Urothelium cell line (cell line): ENCODE measurements at places on chromosomes 3 and 15.

GRCh38 chr3:159237226-159237625 is 435.4 kb downstream of the MFSD1 start:
- peak; percentile 46 for DNase-seq

DNA sequence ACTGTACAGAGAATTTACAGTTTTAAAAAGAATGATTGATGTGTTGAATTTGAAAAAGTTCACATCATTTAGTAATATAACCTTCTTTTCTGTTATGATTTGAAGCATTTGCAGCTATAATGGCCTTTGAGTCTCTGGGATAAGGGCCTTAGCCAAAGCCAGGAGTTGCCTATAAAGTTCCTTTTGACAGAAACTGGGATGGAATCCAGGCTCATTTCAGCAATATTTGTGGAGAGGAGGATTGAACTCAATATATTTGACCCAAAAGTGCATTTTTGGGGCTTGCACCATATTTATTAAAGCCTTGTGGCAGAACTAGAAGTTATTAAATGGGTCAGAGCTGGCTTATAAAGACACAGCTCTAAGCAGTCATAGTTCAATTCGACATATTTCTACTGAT is 348.7 kb upstream of the EPHA3 start:
- no peak for DNase-seq

DNA sequence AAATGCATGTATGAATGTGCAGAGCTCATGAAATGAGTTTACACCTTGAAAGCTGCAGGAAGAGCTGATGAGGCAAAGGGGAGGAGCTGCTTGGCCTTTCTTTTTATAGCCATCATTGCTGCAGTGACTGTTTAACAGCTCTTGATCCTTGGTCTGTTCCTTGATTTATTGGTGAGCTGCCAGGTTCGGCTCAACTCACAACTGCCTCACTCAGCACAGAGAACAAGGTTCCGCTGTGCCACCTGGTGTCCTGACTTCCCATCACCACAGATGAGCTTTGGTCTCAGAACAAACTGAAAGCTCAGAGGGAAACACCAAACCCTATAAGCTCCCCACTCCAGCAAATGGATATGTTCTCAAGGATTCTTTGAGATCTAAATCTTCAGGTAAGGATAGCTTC is 626.1 kb downstream of the MAGI1 start:
- DNase-seq, result no peak

- no peak for DNase-seq
Measured at GRCh38 chr3:86634361-86634760, 356.6 kb downstream of the VGLL3 start.

GRCh38 chr3:187252311-187252710 is 39.2 kb downstream of the MASP1 start:
- DNase-seq, result no peak

GRCh38 chr15:61449186-61449702 is 220.1 kb upstream of the RORA start:
- no peak for DNase-seq

DNA sequence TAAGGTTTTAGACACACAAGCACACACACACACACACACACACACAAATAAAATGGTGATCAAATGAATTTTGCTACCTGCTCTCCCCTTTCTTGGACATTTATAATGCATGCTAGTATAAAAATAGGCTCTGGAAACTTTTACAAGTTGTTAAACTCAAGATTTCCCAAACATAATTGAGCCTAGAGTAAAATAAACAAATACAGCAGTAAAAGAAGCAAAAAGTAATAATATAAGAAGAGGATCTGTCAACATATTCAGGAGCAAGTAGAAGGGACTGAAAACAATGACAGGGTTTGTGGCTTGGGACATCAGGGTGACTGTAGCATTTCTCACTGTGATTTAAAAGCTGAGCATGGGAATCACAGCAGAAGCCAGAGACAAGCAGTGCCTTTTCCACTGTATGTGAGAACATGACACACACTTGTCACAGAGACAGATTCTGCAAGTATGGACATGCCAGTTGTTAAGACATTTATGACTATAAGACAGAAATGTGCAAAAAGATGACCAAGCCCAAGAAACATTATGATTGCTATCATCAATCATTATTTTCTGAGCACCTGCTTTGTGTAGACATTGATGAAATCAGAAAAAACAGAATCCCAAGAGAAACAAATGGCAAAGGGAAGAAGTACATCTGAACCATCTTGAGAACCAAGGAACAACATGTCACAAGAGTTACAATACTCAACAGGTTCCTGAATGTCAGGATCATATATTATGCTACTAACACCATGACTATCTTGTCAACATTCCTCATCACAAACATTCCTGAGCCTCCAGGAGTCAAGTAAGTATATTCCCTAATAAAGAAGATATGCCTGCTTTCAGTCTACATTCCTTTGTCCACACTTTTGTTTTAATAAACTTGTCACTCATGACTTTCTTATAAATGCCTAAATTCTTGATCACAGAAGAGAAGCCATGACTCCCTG is 7.1 kb downstream of the THRB start:
- DNase-seq, result no peak

- DNase-seq, result peak; percentile 78
Measured at GRCh38 chr15:77821188-77821958, 188.7 kb upstream of the LINGO1 start.

GRCh38 chr3:53195602-53196574 is 34.9 kb downstream of the PRKCD start:
- peak; percentile 72 for DNase-seq
